CD14-positive monocyte (primary cell): ENCODE measurements at places on chromosomes 16 and 17. TPM values are rescaled to one million over a fixed set of nuclear protein-coding genes. Genes with fewer than 3 reads are reported as not detected.

GRCh38 chr16:16983582-16983981 lies 487.2 kb downstream of the XYLT1 start:
- no peaks in the 10 kb centered on the region for H3K27me3 ChIP-seq
- no peak overlapping the region for H3K27ac ChIP-seq
- no peaks in the 10 kb centered on the region for H3K36me3 ChIP-seq
- no peak for DNase-seq

- no peak overlapping the region for H3K4me3 ChIP-seq
- H3K36me3 ChIP-seq, result no peaks in the 10 kb centered on the region
- DNase-seq, result no peak
- H3K4me1 ChIP-seq, result no peaks in the 10 kb centered on the region
- no peak overlapping the region for H3K27ac ChIP-seq
Measured at GRCh38 chr16:66278111-66278531, 88.4 kb upstream of the CDH5 start.

GRCh38 chr17:50257676-50258224 lies 16.5 kb upstream of the TMEM92 start:
- H3K4me3 ChIP-seq, result no peak overlapping the region
- no peaks in the 10 kb centered on the region for H3K36me3 ChIP-seq
- no peaks in the 10 kb centered on the region for H3K27me3 ChIP-seq
- no peaks in the 10 kb centered on the region for H3K4me1 ChIP-seq
- DNase-seq, result no peak

- H3K27me3 ChIP-seq, result no peaks in the 10 kb centered on the region
- no peak overlapping the region for H3K4me3 ChIP-seq
- no peak for DNase-seq
- no peaks in the 10 kb centered on the region for H3K4me1 ChIP-seq
- no peak overlapping the region for H3K27ac ChIP-seq
Measured at GRCh38 chr16:81070979-81071378, 6.1 kb downstream of the C16orf46 start.

- no peak overlapping the region for H3K4me3 ChIP-seq
- H3K27ac ChIP-seq, result no peak overlapping the region
- DNase-seq, result no peak
- peaks cover 79% of the 10 kb centered on the region for H3K27me3 ChIP-seq
Measured at GRCh38 chr17:48711128-48711527, 11.2 kb downstream of the PRAC1 start.

The TBC1D3I gene
- not detected for polyA plus RNA-seq

The ZNF624 gene
- polyA plus RNA-seq, result 0.29 and 0.68 TPM in 2 replicates

- no peak overlapping the region for H3K4me3 ChIP-seq
- no peak overlapping the region for H3K27ac ChIP-seq
- DNase-seq, result no peak
- peaks cover 19% of the 10 kb centered on the region for H3K4me1 ChIP-seq
Measured at GRCh38 chr17:57537524-57538410, 207.3 kb downstream of the CCDC182 start.

GRCh38 chr17:3915581-3915994 lies 677 bp downstream of the P2RX1 start:
- H3K27ac ChIP-seq, result peak overlapping the region; percentile 96
- peaks cover 4% of the 10 kb centered on the region for H3K36me3 ChIP-seq
- peaks cover 79% of the 10 kb centered on the region for H3K4me1 ChIP-seq
- H3K4me3 ChIP-seq, result peak overlapping the region; percentile 77
- DNase-seq, result peak; percentile 30

DNA sequence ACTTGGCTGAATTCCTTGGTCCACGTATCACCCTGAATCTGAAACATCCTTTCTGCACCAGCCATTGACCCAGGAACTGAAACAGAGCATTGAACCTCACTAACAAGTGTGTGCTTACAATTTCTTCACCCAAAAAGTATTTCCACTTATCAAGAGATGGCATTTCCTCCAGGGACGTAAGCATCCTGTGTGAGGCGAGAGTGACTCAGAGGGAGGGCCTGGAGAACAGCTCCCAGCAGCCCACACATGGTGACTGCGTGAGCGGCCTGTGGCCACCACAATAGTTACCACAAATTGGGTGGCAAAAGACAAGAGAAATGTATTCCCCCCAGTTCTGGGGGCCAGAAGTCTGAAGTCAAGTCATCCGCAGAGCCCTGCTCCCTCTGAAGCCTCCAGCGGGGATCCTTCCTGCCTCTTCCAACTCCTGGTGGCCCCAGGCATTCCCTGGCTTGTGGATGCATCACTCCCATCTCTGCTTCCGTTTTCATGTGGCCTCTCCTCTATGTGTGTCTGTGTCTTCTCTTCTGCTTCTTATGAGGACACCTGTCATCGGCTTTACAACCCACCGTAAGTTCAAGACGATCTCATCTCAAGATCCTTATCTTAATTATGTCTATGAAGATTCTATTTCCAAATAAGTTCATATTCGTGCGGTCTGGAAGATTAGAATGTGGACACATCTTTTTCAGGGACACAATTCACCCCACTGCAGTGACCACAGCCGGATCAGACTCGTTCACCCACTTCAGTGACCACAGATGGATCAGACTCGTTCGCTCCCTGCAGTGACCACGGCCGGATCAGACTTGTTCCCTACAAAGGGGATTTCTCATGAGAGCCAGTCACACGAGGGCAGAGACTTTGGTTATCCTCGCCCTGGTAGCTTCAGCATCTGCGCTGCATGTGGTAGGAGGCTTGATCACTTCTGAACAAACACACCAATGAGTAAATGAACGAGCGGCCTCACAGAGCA lies 122.6 kb upstream of the FOXF1 start:
- H3K27ac ChIP-seq, result no peak overlapping the region
- DNase-seq, result no peak
- no peak overlapping the region for H3K4me3 ChIP-seq
- peaks cover 5% of the 10 kb centered on the region for H3K4me1 ChIP-seq

GRCh38 chr16:15949210-15950160 lies at the start of gene ABCC1:
Gene ABCC1 (plus strand): TSS chr16:15949616. CDS start chr16:15949752, 136 bp downstream.
- H3K36me3 ChIP-seq, result no peaks in the 10 kb centered on the region
- H3K27ac ChIP-seq, result peak within 1 kb of the TSS; percentile 30
- H3K4me1 ChIP-seq, result peaks cover 47% of the 10 kb centered on the region
- peak; percentile 50 for DNase-seq

DNA sequence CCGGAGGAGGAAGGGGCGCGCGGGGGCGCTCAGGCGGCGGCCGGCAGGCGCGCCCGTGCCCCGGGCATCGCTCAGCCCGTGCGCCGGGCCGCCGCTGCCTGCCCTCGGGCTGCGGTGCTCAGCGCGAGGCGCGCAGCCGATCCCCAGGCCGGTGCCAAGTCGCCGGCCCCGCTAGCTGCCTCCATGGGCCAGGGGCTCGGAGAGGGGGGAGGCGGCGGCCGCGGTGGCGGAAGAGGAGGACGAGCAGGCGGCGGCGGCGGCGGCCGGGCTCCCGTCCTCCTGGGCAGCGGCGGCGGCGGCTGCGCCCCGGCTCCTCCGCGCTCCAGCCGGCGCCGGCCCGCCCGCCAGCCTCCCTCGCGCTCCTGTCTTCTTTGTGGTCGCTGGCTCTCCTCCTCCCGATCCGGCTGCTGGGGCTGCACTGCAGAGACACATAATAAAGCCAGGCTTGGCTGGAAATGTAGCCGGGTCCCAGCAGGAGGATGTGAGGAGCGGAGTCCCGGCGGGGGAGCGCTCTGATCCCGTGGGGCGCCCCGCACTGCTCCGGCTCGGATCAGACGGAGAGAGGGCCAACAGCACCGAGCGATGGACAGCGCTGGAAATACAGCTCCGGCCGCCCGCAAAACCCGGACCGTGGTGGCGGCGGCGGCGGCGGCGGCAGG lies 889 bp upstream of the ZNF423 start:
- peaks cover 41% of the 10 kb centered on the region for H3K27me3 ChIP-seq
- no peaks in the 10 kb centered on the region for H3K36me3 ChIP-seq
- H3K4me1 ChIP-seq, result peaks cover 31% of the 10 kb centered on the region
- peak overlapping the region; percentile 79 for H3K4me3 ChIP-seq
- peak; percentile 23 for DNase-seq
- H3K27ac ChIP-seq, result no peak overlapping the region

The DNAAF8 gene
- polyA plus RNA-seq, result not detected

The OR2C1 gene
- 0.12 TPM in 1 of 2 replicates, not detected in the other for polyA plus RNA-seq

DNA sequence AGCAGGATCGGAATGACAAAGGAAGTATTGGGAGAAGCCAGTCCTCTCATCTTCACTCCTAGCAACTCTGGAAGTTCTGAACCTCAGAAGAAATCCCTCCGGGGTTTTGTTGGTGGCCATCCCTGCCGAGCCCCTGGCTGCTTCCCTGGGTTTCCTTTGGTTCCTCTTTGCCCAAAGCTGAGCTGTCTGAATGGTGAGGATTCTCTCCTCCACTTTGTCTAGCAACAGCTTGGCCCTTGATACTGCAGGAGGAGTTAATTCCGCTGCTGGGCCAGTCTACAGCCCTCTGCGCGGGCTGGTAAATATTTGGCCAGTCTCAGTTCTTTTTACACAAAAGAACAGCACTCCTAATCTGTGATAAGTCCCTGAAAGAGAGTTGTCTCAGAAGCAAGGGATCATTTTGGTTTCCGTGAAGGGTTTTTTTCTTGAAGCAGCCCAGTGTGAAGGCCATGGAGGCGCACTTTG lies 170.9 kb downstream of the RAB11FIP4 start:
- H3K4me3 ChIP-seq, result no peak overlapping the region
- no peaks in the 10 kb centered on the region for H3K36me3 ChIP-seq
- DNase-seq, result no peak
- H3K27ac ChIP-seq, result peak overlapping the region; percentile 3
- H3K27me3 ChIP-seq, result no peaks in the 10 kb centered on the region
- H3K4me1 ChIP-seq, result peaks cover 63% of the 10 kb centered on the region

The CALB2 gene
- polyA plus RNA-seq, result not detected

The CCL2 gene
- polyA plus RNA-seq, result 44.9 TPM

DNA sequence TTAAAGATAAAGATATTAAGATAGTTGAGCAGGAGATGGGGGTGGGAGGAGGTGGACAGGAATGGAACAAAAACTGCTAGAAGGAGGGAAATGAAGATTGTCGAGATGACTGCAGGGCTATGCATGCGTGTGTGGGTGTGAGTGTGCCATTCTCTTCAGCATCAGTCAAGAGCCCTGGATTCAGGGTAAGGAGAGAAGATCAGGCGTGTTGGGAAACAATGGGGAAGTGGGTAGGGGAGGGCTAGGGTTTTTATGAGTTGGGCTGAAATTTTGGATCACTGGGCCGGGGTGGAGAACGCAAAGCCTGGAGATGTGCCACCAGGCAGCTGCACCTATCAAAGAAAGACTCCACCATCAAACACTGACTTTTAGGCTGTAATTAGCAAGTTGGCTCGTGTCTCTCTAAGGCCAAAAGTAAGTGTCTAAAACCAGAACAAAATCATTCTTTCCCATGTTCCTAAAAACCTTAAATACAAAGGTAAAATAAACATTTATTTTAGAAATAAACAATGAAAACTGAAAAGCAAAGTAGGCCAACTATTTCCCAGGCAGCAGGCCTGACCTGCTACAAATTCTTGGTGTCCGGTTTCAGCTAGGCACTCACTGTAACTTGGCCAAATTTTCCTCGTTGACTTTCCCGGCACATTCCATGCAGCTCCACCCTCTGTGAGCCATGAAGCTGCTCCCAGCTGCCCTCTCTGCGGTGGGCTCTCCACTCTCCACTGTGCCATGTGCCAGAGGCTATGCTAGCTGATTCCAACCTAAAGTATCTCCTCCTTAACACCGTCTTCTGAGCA lies 4.2 kb downstream of the CDRT4 start:
- no peak overlapping the region for H3K27ac ChIP-seq
- DNase-seq, result no peak
- H3K36me3 ChIP-seq, result no peaks in the 10 kb centered on the region
- H3K27me3 ChIP-seq, result no peaks in the 10 kb centered on the region
- no peak overlapping the region for H3K4me3 ChIP-seq
